ENCODE measurements at places on chromosomes 12 and 14. TPM values are rescaled to one million over a fixed set of nuclear protein-coding genes. Genes with fewer than 3 reads are reported as not detected.
A peak's percentile ranks its signal among the peaks of the same experiment; 100 is the strongest.

PPFIA2 gene
- not detected for total RNA-seq

DNA sequence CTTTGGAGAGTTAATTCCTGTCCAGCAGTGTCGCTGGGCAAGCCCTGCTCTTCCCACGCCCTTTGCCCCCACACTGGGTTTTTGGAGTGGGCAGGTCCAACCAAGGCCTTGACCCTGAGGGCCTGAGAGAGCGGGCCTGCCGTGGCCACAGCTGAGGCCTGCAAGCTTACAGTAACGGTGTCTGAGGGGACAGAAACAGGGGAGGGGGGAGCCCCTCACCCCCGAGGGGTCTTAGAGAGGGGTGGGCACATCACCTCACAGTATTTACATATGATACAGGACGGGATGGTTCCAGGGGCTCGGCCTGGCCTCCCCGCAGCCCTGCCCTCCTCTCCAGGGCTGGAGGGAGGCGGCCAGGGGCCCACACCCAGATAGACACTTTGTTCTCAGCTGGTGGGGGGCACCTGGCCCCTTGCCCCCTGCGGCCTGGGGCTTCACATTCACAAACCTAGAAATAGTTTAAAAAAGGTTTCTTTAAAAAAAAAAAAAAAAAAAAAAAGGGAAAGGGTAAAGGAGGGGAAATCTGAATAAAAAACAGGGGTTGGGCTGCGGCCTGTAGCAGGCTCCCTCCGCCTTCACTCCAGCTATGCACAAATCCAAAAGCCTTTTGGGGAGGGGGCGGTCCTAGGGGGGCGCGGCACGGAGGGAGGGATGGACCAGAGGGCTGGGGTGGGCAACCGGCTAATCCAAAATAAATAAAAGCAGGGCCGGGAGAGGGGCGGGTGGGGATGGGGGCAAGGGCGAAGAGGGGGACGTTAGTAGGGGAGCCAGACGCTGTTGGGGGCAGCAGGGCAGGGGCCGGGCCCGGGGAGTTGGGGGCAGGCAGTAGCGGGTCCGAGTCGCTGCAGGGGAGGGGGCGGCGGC lies 14.8 kb upstream of the PLA2G1B start:
- no peak for DNase-seq

DNA sequence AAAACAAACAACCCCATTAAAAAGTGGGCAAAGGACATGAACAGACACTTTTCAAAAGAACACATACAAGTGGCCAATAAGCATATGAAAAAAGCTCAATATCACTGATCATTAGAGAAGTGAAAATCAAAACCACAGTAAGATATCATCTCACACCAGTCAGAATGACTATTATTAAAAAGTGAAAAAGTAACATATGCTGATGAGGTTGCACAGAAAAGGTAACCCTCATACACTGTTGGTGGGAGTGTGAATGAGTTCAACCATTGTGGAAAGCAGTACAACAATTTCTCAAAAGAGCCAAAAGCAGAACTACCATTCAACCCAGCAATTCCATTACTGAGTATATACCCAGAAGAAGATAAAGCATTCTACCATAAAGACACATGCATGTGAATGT lies 18.2 kb downstream of the PDE6H start:
- DNase-seq: no peak

GRCh38 chr12:81296556-81297305 lies 218.9 kb downstream of the ACSS3 start:
- no peak for DNase-seq

DNA sequence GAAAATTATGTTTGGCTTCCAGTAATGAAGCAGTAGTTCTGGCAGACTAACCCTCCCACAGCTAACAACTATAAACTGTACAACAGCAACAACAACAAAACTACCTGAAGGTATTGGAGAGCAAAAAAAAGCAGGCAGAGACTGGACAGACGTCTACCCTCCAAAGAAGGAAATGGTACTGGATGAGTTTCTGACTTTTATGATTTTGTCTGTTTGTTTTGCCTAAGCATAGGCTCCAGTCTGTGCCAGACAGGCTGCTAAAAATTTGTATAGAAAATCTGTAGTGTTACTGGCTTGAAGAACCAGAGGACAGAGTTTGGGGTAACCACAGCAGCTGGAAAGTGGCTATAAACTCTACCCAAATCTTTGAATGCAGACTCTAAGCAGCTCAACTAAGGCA lies 131.3 kb downstream of the SLC25A47 start:
- DNase-seq: no peak

IL25 gene
- total RNA-seq: not detected

MMP14 gene
- 22.4 TPM for total RNA-seq

DNA sequence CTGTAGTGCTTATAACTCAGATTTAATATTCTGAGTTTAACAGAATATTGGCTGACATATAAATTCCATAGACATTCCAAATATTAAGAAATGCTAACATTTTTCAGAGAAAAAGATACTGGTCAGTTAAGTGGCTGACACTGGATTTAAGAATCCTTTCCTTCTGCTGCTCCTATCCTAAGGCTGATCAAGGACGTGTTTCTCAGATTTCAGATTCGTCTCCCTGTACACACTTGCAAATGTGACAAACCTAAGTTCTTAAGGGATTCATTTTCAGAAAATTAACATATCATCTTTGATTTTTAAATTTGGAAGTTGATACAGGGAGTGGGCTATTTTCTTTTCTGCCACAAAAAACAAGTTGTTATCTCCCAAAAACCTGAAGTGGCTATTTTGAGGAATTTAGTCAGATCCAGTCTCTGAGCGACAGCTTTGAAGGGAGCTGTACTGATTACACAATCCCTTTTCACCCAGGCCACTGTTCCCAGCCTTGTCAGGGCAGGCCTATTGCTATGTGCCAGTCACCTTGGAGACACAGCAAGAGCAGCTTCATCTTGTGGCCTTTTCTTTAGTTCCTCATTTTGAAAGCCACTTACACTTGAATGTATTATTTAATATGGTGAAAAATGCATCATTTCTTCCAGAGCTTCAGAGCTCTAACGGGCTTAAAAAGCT lies 370.6 kb downstream of the KCNH5 start:
- DNase-seq: no peak

- DNase-seq: peak; percentile 40
These were observed 15.5 kb upstream of the KRR1 start for GRCh38 chr12:75526655-75527511.

GRCh38 chr12:1351926-1352325 lies 242.5 kb downstream of the FBXL14 start:
- DNase-seq: no peak

DNA sequence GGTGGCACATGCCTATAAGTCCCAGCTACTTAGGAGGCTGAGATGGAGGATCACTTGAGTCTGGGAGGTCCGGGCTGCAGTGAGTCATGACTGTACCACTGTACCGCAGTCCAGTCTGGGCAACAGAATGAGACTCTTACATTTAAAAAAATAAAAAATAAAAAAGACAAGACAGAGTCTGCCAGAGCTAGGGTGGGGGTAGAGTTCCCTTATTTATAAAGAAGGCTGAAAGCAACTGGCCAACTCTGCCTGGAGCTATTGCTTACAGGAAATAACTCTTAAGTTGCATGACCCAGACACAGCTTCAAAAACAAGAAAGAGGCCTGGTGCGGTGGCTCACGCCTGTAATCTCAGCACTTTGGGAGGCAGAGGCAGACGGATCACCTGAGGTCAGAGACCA lies 31.5 kb downstream of the NUMB start:
- no peak for DNase-seq

DNA sequence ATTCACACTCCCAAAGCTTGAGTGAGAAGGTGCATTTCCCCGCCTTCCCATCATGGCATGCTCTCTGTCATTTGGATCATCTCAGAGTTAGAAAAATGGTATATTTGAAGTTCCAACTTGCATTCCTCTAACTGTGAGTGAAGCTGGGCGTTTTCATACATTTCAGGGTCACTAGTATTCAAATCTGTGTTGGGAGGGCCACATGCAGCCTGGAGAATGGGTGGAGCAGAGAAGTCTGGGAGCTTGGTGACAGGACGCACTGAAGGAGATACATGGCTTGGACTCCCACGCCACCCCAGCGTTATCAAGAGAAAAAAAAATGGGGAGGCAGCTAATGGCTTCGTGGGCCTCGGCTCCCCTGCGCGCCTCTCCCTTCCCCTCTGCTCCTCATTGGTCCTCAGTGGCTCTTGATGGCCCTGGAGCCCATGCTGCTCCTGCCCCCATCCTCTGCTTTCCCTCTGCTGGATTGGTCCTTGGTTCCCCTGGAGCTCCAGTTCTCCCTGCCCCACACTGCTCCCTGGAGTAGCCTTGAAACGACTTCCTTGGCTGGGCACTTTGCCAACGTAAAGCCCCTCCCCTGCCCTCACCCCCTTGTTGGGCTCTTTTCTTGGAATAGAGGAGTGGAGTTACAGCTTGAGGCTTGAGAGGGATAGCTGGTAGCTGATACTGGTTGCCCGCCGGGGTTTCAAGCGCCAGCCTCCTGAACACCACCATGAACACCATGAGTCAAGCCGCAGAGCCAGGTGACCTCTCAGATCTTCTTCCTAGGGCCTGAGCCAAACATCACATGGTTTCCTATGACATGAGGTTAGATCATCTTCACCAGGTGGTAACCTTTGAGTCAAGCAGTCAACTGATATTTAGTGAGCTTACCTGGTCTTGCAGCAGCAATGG lies 139.6 kb downstream of the PRKCH start:
- DNase-seq: peak; percentile 66

DNA sequence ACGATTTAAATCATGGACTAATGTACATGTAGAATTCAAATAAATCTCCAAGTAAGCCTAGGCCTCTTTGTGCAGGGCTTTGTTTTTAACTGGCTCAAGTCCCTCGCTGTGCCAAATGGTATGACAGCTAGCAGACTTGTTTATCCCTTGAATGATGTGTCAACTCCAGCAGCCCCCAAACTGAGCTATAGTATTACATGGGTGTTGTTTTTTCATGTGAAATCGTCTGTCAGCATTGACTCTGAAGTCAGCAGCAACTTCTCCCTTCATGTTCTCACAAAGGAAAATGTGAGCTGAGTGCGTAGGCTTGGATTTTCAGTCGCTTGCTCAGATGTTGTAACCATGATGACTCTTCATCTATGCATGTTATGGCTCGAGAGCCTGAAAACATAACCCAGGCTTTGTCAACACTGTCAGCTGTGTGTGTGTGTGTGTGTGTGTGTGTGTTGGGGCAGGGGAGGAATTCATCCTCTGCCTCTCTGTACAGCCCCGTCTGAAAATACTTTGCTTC lies 73.3 kb downstream of the PTHLH start:
- DNase-seq: no peak

DNA sequence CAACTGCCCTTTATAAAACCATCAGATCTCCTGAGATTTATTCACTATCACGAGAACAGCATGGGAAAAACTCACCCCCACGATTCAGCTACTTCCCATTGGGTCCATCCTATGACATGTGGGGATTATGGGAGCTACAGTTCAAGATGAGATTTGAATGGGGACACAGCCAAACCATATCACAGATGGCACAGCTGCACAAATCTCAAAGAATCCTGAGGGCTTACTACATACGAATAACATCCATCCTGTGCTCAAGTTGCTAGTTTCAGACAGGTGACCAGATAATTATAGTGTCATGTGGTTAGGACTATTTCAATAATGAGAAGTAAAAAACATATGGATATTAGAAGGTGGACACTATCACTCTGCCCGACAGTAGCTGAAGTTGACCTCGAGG lies 211.2 kb downstream of the NUAK1 start:
- no peak for DNase-seq

All from PC-9 (cell line).